ENCODE measurements at places on chromosomes 5 and 9.

GRCh38 chr5:10337107-10337506 is 16.4 kb upstream of the MARCHF6 start:
- no peak for DNase-seq

- DNase-seq, result no peak
Observed at GRCh38 chr9:113992276-113992951, 85.7 kb downstream of the AMBP start.

- no peak for DNase-seq
Observed at GRCh38 chr5:59149271-59149670, 566.4 kb downstream of the RAB3C start.

DNA sequence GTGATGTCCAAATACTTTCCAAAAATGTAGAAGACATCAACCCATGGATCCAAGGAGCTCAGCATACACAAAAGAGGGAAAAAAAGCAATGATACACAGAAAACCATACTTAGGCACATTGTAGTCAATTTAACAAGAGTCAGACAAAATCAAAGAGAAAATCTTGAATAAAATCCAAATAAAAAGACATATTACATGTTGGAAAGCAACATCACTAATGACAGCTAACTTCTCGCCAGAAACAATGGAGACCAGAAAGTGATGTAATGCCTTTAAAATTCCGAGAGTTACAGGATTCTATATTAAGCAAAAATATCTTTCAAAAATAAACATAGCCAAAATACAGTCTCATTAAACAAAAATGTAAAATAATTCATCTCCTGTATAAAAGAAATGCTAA is 79.8 kb upstream of the SLCO4C1 start:
- no peak for DNase-seq

GRCh38 chr9:112218908-112219307 is 43.8 kb upstream of the SUSD1 start:
- DNase-seq, result no peak

- no peak for DNase-seq
Observed at GRCh38 chr5:619444-619843, 7.3 kb downstream of the CEP72 start.

DNA sequence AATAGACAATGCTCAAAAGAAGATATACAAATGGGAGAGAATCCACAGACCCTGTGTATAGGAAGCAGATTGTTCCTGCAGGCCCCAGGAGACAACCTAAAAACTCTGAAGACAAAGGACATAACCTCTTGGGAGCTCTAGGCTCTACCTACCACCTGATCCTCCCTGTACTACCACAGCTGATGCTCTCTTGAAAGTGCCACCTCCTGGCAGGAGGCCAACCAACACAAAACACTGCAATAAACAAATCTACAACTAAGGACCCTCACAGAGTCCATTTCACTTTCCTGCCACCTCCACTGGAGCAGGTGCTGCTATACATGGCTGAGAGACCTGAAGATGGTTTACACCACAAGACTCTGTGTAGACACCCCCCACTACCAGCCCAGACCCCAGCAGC is 49.0 kb downstream of the STARD4 start:
- DNase-seq, result no peak

GRCh38 chr9:107587191-107587963 is 97.8 kb upstream of the KLF4 start:
- no peak for DNase-seq

DNA sequence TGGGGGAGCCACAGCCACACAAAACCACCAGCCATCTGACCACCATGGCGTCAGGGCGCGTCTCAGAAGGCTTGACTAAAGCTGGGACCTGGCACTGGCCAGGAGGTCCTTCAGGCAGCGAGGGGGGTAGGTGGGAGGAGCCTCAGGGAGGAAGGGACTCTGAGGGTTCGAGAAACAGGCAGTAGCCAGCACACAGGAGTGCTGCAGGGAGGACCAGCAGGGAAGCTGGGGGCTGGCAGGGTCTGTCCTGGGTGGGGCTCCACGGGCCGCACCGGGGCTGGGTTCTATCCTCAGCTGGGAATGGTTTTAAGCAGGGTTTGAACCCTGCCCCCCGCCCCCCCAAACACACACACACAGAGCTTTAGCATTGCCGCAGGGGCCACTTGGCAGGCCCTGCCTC is 7.4 kb downstream of the FAM163B start:
- DNase-seq, result no peak

DNA sequence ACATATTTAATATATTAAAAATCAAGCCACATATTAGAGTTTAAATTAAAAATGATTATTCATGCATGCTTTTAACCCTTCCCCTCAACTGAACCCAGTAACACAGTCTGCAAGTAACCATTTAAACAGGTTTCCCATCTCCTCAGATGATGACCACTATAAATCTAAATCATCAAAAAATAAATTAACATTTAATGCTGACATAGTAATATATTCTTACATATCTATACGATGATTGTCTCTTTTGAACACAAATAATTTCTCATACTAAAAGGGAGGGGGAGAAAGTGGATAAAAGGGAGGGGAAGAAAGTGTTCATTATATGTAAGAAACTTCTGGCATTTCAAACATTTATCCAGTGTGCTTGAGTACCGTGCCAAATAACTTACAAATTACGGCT is 701.6 kb downstream of the MTRR start:
- DNase-seq, result no peak

GRCh38 chr9:17970277-17970676 is 391.4 kb downstream of the SH3GL2 start:
- DNase-seq, result no peak

All from KBM-7 (cell line).